Activated CD8-positive, alpha-beta memory T cell treated with anti-CD3 and anti-CD28 coated beads, Interleukin-2, amount 10 ng/mL, durations not matched to agents 7 days and 5 days (primary cell): ENCODE measurements at places on chromosomes 11 and 22. TPM values are rescaled to one million over a fixed set of nuclear protein-coding genes. Genes with fewer than 3 reads are reported as not detected.

DNA sequence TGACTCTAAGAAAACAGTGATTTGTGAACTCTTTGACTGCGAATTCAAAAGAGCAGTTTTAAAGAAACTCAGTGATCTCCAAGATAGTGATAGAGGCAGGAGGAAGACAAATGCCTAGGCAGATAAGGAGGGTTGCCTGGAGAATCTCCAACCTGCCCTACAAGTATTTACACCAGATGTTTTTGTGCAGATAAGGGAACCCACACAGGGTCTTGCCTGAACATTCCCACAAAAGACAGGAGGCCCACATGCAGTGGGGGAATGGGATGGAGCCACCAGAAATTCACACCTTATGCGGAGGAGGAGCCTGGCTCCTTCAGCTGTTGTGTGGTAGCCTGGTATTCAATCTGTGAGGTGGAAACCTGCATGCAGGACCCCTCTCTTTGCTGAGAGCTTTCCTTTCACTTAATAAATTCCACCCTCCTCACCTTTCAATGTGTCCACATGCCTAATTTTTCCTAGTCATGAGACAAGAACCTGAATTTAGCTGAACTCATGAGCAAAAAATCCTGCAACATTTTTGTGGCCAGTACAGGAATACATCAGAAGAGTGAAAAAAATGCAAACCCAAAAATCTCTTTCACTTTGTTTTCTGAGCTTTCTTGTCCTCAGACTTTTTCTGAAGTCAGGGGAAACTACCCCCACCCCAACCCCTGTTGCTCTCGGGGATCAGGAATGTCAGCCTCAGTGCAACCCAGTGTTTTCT, 8.1 kb upstream of the GLYAT start:
- no peaks in the 10 kb centered on the region for H3K36me3 ChIP-seq
- no peak overlapping the region for H3K4me3 ChIP-seq
- H3K27ac ChIP-seq: no peak overlapping the region
- H3K27me3 ChIP-seq: peaks cover 13% of the 10 kb centered on the region

GRCh38 chr11:83583757-83584366, 297.7 kb upstream of the CCDC90B start:
- no peak for DNase-seq
- no peaks in the 10 kb centered on the region for H3K4me1 ChIP-seq
- no peaks in the 10 kb centered on the region for H3K36me3 ChIP-seq

- H3K4me3 ChIP-seq: no peak overlapping the region
- H3K27ac ChIP-seq: no peak overlapping the region
- no peaks in the 10 kb centered on the region for H3K27me3 ChIP-seq
- no peaks in the 10 kb centered on the region for H3K36me3 ChIP-seq
- no peaks in the 10 kb centered on the region for H3K4me1 ChIP-seq
- no peak for DNase-seq
Measured at GRCh38 chr11:26762089-26762488, 40.2 kb upstream of the SLC5A12 start.

- no peak for DNase-seq
- peaks cover 54% of the 10 kb centered on the region for H3K4me1 ChIP-seq
- no peak overlapping the region for H3K27ac ChIP-seq
- H3K27me3 ChIP-seq: no peaks in the 10 kb centered on the region
Measured at GRCh38 chr11:590997-591396, 14.7 kb downstream of the PHRF1 start.

DNA sequence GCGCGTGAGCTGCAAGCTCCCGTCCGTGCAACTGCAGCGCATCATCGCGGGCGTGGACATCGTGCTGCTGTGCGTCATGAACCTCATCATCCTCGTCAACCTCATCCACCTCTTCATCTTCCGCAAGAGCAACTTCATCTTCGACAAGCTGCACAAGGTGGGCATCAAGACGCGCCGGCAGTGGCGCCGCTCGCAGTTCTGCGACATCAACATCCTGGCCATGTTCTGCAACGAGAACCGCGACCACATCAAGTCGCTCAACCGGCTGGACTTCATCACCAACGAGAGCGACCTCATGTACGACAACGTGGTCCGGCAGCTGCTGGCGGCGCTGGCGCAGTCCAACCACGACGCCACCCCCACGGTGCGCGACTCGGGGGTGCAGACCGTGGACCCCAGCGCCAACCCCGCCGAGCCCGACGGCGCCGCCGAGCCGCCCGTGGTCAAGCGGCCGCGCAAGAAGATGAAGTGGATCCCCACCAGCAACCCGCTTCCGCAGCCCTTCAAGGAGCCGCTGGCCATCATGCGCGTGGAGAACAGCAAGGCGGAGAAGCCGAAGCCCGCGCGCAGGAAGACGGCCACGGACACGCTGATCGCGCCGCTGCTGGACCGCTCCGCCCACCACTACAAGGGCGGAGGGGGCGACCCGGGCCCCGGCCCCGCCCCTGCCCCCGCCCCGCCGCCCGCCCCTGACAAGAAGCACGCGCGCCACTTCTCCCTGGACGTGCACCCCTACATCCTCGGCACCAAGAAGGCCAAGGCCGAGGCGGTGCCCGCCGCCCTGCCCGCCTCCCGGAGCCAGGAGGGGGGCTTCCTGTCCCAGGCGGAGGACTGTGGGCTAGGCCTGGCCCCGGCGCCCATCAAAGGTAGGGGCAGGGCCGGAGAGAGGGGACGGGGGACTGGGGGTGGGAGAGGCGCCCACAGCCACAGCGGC, 7.3 kb downstream of the PANX2 start:
- no peaks in the 10 kb centered on the region for H3K27me3 ChIP-seq
- DNase-seq: no peak
- no peak overlapping the region for H3K4me3 ChIP-seq
- peaks cover 8% of the 10 kb centered on the region for H3K4me1 ChIP-seq
- H3K36me3 ChIP-seq: no peaks in the 10 kb centered on the region
- no peak overlapping the region for H3K27ac ChIP-seq

DNA sequence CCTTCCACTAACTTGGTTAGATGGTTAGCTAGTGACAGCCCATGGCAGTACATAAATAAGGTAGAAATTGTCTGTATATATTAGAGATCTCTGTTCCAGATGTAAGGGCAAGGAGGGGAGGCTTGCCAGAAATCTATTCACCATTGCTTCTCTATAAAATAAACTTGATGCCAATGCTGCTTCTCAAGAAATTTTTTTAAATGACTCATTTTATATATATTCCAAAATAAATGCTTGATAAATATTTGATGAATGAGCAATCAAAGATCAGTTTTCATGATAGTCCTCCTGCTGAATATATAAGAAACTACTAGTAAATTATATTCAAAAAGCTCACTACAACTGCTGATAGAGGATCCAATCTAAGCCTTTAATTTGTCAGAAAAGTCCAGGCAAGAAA, 710.6 kb upstream of the CCDC179 start:
- no peak overlapping the region for H3K27ac ChIP-seq
- H3K4me1 ChIP-seq: no peaks in the 10 kb centered on the region
- no peak for DNase-seq
- H3K27me3 ChIP-seq: no peaks in the 10 kb centered on the region

ZBTB16 gene
- total RNA-seq: 3.2 TPM
